ENCODE measurements at places on chromosomes 1 and 21.
A peak's percentile ranks its signal among the peaks of the same experiment; 100 is the strongest.

DNA sequence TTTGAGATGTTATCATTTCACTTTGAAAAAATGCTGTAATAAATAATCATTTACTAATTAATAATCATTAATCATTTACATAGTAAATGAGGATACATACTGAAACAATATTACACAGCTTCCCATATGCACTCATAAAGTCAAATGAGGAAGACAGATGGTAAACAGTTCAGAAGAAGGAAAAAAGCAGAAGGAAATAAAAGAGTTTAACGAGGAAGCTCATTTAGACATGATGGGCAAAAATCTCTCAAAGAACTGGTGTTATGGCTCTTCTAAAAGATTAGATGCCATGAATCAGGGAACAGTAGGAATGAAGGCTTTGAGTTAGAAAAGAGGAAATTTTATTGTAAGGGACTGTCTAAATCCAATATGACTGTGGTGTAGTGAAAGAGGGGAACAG lies 347.6 kb downstream of the PTPRC start:
- no peak for DNase-seq

DNA sequence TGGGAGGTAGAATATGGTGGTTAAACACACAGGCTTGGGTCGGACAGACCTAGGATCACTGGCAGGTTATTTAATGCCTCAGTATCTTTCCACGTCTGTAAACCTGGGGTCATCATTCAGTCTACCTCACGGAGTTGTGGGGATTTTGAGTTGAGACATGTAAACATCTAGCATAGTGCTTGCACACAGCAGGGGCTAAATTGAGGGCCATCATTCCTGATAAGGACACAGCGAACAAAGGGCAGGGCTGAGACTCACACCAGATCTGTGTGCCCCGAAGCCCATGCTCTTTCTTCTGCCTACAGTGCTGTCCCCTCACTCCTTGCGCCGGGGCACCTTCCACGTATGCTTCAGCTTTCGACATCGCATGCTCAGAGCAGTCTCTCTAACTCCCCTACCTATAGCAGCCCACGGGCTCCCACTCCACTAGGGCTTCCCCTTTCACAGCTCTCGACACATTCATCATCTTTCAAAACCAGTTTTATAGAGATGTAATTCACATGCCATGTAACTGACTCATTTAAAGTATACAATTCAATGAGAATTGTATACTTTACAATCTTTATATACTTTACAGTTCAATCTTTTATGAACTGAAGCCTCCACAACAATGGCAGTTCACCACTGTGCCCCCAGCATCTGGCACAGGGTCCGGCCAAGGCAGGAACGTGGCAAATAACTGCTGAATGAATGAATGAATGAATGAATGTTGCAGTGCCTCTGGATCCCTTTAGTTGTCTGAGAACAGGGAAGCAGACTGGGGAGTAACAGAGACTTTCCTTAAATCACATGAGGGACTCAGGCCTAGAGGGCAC lies 48.0 kb downstream of the GPR161 start:
- peak; percentile 86 for DNase-seq

GRCh38 chr1:23114424-23115079 lies 54.1 kb downstream of the LUZP1 start:
- peak; percentile 73 for DNase-seq

DNA sequence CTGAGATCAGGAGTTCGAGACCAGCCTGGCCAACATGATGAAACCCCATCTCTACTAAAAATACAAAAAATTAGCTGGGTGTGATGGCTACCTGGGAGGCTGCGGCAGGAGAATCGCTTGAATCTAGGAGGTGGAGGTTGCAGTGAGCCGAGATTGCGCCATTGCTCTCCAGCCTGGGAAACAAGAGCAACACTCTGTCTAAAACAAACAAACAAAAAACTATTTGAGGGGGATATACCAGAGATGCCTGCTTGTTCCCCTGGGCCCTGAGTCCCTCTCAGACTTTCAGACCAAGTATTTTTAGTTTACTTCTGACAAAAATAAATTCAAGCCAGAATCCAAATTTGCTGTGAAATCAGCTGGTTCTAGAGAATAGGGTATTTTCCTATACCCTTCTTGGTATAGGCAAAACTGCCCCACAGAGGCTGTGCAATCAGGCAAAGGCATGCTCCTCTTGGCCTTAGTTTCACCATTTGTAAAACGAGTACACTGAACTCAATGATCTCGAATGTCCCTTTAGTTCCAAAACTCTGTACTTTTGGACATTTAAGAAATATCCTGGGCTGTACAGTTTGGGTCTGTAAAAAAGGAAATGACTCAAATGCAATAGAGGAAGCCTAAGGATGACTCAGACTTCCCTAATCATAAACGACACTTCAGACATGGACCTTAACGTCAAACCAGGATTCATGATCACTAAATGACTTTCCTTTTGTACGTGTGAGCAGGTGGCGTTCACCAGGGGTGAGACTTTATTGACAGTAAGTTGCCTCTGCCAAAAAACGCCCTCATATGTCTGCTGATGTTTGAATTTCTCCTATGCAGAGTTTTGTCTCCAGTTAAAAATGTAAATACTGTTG lies 16.1 kb downstream of the ENSA start:
- peak; percentile 92 for DNase-seq

- no peak for DNase-seq
Measured at GRCh38 chr1:235745503-235746136, 96.0 kb upstream of the GNG4 start.

- DNase-seq: no peak
Measured at GRCh38 chr1:220776254-220776653, 10.5 kb upstream of the MTARC1 start.

DNA sequence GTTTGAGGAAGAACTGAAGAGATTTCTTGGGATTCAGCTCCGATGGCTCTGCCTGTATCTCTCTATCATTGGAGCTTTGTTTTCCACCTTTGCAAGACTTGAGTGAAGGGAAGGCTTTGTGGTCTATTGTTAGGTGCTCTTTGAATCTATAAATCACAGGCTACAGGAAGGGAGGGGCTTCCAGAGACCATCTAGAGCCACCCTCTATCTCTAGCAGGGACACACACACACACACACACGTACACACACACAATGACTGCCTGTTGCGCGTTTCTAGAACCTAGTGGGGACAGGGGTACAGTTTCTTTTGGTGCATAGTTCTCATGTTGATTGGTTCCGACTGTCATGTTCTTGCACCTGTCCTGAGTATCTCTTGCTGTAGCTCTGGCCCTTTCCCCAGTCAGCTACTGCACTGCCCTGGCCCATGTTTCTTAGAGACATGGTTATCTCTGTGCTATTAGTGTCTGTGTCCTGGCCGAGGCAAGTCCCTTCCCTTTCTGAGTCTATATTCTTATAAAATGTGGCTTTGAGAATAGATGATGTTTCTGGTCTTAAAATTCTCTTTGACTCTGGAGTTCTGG lies 60.7 kb downstream of the MAN1C1 start:
- DNase-seq: no peak

DNA sequence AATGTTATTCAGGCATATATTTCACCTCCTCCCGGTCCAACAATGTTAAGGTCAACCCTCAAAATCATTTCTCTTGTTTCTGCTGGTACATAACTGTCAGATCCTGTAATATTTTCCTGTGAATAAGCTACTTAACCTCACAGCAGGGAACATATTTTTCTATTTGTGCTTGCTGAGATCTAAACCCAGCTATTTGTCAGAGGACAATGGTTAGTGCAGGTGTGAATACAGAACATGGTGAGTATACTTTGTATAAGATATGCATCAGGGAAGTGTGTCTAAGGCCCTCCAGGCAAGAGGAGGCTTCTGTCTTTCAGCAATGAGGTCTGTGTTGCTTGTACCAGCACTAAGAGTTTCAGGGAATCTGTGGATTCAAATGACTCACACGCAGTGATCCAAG lies 970.6 kb downstream of the NCAM2 start:
- peak; percentile 29 for DNase-seq

- peak; percentile 86 for DNase-seq
Measured at GRCh38 chr1:205226868-205227583, 720 bp upstream of the TMCC2 start.

- peak; percentile 98 for DNase-seq
Measured at GRCh38 chr1:230268371-230269170, 157.6 kb downstream of the PGBD5 start.

- no peak for DNase-seq
Measured at GRCh38 chr21:27134516-27134915, 167.6 kb upstream of the ADAMTS5 start.

- no peak for DNase-seq
Measured at GRCh38 chr1:209038735-209039134, 544.8 kb upstream of the CAMK1G start.

- no peak for DNase-seq
Measured at GRCh38 chr1:174968750-174969244, 30.9 kb upstream of the CACYBP start.

DNA sequence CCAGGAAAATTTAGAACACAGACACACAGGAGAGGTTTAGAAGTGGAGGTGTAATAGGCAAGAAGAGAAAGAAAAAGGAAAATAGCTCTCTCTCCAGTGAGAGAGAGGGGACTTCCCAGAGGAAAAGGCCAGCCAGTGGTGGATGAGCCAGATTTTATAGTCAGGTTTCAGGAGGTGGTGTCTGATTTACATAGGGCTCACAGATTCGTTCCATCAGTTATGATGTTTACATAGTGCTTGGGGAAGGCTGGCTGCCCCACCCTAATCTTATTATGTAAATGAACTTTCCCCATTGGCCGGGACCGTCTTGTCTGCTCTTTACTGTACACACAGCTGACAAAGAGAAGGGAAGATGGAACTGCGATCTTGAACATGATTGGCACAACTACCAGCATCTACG lies 797.3 kb downstream of the PLA2G4A start:
- no peak for DNase-seq

GRCh38 chr1:74857676-74858075 lies 124.7 kb downstream of the TYW3 start:
- DNase-seq: no peak

- peak; percentile 90 for DNase-seq
Measured at GRCh38 chr1:1001057-1001783, 1.3 kb upstream of the HES4 start.

DNA sequence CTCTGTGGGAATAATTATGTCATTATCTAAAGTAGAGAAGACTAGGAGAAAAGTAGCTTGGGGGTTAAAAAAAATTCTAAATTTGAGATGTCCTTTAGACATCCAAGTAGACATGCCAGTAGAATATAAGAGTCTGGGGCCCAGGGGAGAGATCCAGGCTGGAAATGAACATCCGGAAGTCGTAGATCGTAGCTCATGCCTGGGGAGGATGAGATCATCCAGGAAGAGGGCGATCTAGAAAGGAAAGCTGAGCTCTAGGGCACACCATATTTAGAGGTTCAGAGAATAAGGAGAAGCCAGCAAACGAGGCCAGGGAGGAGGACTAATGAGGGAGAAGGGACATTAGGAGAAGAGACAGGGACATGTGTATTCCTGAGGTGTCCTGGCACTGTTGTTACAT lies 12.2 kb downstream of the NGF start:
- DNase-seq: no peak

GRCh38 chr1:42017259-42017658 lies 98.5 kb upstream of the HIVEP3 start:
- DNase-seq: no peak

DNA sequence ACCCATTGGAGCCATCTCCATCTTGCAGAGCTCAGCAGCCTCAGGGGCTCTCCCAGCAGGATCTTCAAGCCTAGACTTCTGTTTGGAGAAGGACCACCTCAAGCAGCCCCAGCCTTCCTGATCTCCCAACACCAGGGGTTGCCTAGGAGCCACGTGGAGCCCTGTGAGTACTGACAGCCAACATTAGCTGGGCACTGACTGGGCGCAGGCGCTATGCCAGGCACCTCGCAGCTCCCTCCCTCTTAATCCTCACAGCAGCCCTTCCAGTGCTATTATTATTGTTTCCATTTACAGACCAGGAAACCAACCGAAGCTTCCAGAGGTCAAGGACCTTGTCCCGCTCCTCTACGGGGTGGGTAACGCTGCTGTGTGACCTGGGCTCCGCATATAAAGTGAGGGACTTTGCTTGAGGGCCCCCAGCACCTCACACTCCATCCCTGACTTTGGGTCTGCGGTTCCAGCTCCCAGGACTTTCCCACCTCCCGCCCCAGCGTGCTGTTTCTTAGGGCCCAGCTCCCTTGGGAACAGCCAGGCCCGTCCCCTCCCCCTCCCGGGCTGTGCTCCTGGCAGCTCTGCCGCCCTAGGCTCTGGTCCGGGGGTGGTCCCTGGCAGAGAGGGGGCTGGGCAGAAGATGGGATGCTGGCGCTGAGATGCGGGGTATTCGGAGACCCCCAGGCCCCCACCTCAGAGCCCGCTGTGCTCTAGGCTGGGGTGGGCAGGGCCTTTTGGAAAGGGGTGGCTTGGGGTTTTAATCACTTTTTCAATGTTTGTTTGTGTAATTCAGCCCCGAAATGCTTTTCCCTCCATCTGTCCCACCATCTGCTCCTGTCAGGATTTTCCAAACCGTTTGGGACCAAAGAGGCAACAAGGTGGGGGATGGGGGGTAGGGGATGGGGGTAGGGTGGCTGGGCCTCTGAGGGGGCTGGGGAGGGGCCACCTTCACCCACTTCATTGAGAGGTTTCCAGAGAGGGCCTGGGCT lies 4.1 kb upstream of the HPCA start:
- DNase-seq: peak; percentile 77

DNA sequence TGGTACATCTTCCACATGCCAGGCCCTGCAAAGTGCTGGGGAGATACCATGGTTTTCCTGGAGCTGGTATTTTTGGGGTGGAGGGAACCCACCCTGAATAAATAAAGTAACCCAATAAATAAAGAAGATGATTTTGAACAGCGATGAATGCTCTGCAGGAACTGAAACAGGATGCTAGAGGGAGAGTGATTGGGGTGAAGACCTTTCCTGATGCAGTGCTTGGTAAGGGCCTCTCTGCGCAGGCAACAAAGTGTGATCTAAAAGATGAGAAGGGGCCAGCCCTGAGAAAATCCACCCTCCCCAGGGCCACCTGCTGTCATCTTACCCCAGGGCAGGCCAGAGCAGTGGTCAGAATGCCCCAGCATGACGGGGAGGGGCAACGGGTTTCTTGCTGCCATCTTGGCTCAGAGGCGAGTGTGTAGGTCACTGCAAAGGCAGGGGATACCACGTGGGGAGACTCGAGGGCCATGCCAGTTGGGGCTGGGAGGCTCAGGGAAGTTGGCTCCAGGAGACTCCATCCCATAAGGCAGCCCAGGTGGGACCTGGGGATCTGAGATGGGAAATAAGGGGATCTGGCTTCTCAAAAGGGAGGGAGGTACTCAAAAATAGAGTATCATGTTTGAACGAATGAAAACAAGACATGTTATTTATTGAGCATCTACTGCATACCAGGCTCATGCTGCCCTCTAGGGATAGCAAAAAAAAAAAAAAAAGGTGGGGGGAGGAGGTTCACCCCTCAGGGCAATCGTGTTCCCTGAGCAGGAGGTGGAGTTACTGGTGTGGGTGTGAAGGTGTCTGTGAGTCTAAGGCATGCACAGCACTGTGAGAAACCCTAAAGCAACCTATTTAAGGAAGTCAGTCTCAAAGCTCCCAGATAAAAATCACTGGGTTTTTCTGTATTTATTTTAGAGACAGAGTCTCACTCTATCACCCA lies 2.8 kb downstream of the SRARP start:
- DNase-seq: peak; percentile 78

GRCh38 chr21:37550157-37550556 lies 183.6 kb downstream of the DYRK1A start:
- no peak for DNase-seq

- DNase-seq: no peak
Measured at GRCh38 chr21:15022608-15023261, 42.1 kb downstream of the NRIP1 start.

- DNase-seq: peak; percentile 83
Measured at GRCh38 chr1:108877348-108878159, 769 bp downstream of the GPSM2 start.

- DNase-seq: no peak
Measured at GRCh38 chr21:37227071-37228002, 39.8 kb downstream of the VPS26C start.

- no peak for DNase-seq
Measured at GRCh38 chr1:55886856-55887712, 671.9 kb upstream of the USP24 start.

GRCh38 chr21:42576639-42577038 lies 63.0 kb downstream of the SLC37A1 start:
- peak; percentile 17 for DNase-seq
